ENCODE measurements at places on chromosomes 2 and 18.

DNA sequence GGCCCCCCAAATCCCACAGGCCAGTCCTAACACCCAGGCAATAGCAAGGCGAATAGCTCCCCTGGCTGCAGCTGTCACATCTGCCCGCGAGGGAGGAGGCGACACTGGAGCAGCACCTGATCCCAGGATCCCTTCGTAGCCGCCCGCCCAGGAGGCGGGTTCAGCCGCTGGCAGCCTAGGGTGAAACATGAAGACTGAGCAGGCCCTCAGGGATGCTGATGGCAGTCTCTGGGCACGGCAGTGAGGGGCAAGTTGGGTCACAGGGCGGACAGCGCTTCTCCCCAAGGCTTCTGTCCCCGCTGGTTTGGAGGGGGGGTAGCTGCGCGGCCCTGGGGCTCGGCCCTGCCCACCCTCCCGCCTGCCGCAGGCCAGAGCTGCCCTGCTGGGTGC is 1.9 kb downstream of the DNMT3A start:
- DNase-seq = peak; percentile 39

DNA sequence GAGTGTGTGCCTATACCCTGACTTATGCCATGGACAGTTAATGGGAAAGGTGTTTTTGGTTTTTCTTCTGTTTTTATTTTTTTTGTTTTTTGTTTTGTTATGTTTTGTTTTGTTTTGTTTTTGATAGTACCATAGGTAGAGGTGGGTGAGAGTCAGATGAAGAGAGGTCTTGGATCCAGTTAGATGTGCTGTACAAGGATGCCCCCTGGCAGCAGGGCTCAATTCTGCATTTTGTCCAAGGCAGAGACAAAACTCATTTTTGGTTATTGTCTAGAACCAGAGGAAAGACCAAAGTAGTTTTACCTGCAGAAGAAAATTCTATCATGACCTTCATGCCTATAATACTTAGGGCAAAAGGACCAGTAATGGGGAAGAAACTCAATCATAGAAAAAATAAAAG is 48.5 kb downstream of the SLC5A7 start:
- no peak for DNase-seq

DNA sequence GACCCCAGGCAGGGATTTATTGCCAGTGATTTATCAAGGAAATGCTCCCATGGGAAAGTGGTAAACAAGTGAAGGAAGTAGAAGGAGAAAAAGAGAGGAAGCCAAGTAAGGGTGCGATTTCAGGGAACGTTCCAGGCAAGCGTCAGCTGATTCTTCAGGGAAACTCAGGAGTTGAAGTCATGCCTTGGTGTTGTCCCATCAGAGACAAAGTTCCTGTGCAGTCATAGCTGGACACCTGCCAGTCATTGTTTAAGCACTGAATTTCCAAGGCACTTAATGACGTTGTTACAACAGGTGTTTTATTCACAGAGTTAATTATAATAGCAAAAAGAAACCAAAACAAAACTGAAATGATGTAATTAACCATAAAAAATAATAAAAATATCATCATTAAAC is 381.8 kb upstream of the CRIM1 start:
- no peak for DNase-seq

GRCh38 chr2:105504459-105504858 is 105.6 kb upstream of the FHL2 start:
- no peak for DNase-seq

DNA sequence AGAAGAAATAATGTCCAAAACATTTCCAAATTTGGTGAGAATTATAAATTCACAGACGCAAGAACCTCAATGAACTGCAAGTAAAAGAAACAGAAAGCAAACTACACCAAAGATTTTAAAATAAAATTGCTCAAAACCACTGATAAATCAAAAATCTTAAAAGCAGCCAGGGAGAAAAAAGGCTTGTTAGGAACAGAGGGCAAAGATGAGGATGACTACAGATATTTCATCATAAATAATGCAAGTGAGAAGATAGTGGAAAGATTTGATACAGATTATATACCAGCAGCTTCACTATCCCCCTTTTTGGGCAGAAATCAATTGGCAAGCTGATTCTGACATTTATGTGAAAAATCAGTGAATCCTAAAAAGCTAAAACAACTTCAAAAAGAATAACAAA is 10.3 kb upstream of the ASXL3 start:
- no peak for DNase-seq

DNA sequence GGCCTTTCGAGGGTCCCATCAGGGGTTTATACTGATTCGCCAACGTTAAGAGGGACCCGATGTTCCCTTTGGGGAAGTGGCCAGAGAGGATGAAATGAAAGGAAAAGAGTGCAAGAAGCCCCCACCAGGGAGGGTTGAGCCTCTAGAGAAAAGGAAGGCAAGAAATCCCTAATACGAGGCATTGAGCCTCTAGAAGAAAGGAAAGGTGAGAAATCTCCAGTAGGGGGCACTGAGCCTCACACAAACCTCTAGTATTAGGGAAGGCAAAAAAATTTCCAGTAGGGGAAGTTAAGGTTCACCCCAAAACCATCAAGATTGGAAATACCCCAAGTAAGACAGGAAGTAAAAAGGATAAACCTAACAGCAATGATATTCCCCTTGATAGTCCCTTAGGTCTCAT is 9.8 kb upstream of the SAP130 start:
- no peak for DNase-seq

GRCh38 chr2:100113990-100114433 is 28.4 kb downstream of the AFF3 start:
- no peak for DNase-seq

DNA sequence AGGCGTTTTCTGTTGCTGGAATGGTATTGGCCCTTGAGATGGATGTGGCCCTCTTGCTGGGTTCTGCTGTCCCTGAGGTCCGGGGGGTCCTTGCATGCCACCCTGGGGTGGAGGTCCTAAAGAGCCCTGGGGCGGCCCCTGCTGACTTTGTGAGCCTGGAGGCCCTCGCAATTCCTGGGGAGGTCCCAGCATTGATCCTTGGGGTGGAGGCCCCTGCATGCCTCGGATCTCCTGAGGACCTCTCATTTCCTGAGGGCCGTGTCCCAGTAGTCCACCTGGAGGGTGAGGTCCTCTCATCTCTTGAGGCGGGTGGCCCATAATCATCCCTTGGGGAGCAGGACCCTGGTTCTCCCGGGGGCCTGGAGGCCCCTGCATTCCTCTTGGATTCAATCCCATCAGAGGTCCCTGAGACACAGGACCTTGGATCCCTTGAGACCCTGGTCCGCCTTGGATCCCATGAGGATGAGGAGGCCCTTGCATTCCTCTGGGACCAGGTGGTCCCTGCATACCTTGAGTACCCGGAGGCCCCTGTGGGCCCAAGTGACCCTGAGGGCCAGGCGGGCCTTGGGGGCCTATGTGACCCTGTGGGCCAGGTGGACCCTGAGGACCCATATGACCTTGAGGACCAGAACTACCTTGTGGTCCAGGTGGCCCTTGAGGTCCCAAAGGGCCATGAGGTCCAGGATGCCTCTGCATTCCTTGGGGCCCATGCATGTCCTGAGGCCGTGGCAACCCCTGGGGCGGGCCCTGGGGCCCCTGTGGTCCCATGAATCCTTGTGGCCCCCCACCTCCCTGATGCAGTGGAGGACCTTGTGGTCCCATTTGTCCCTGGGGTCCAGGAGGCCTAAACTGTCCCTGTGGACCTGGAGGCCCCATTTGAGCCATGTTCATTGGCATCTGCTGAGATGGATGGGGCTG is 18.3 kb downstream of the SFT2D3 start:
- no peak for DNase-seq

DNA sequence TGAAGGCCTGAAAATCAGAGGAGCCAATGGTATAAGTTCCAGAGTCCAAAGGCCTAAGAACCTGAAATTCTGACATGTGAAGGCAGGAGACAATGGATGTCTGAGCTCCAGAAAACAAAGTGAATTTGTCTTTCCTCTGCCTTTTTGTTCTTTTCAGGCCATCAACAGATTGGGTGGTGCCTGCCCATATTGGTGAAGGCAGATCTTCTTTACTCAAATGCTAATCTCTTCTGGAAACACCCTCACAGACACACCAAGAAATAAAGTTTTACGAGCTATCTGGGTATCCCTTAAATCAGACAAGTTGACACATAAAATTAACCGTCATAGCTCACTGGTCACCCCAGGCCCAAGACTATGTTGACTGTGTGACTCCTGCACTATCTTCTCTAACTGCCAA is 163.8 kb upstream of the NCKAP5 start:
- no peak for DNase-seq

DNA sequence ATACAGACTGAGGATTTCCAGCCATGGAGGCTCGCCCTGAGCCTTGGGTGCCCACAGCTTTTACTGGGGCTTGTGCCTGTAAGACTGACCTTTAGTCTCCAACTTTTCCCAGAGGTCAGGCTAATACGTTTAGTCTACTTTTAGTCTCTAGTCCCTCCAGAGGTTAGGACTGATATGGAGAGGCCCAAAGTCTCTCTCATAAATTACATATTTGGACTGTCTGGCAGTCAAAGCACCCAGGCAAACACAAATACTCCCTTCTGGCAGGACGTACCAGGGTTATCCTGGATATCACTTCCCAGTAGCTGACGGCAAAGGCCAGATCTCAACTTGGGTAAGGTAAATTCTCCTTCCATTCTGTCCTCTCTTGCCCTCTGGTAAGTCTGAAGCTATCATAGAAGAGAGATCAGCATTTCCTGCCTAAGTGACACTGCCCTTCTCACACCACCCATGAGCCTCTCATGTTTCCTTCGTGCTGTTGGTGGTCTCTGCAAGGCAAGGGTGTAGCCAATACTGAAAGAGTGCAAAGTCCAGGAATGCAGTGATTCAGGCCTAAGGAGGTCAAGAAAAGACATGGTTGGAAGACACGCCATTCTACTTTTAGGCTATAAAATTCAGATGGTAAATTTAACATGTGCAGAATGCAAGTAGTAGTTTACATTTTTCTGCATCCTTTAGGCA is 69.3 kb upstream of the NEDD4L start:
- no peak for DNase-seq

DNA sequence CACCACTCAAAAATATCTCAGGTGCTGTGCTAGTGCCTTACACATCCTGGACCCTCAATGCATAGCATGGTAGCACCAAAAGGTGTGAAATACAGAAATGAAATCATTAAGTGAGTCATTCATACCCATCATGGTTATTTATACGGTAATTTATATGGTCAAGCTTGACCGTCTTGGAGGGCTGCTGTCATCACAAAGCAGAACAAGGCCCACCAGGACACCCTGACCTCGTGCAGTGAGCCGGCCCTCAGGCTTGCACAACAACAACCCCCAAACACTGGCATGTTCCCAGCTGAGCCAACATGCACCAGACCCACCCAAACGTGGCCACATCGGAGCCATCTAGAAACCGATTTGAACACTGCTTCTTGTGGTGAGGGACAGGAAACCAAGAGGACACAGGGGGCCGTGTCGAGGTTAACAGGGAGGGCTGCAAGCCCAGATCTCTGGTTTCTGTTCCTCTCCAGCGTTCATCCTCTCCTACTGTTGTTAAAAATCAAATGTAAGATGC is 378.5 kb upstream of the ID2 start:
- DNase-seq = no peak

- DNase-seq = no peak
Measured at GRCh38 chr2:241722896-241723454, 11.5 kb upstream of the D2HGDH start.

GRCh38 chr2:174870787-174871186 is 106.5 kb upstream of the CHRNA1 start:
- DNase-seq = no peak

- no peak for DNase-seq
Measured at GRCh38 chr18:4854671-4855070, 342.4 kb downstream of the AKAIN1 start.

DNA sequence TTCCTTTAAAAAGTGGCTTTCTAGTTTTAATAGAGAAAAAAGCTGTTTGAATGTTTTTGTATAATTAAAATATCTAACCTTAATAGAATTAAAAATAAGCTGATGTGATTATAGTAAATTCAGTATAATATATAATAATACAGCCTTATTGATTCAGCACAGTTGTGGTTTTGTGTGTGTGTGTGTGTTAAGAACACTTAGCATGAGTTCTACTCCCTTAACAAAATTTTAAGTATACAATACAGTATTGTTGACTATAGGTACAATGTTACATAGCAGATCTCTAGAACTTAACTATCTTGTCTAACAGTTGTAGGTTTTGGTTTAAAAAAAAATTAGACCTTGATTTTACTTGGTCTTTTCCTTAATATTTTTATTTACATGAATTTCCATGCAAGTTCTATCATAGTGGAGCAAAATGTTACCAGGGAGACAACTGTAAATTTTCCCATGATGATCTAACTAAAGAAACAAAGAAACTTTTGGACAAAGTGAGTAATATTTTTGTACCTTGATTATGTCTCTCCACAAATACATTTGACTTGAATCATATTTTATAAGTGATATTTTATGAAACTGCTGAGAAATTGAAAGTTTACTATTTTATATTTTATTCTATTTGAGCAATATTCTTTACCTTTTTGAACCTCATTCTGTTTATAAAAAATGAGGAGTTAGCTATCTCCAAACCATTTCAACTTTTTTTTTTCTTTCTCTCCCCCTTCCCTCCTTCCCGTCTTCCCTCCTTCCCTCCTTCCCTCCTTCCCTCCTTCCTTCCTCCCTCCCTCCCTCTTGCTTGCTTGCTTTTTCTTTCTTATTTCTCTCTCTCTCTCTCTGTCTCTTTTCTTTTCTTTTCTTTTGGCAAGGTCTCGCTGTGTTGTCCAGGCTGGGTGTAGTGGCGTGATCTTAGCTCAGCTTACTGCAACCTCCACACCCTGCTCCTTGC is 46.3 kb downstream of the ZC3H6 start:
- DNase-seq = no peak

DNA sequence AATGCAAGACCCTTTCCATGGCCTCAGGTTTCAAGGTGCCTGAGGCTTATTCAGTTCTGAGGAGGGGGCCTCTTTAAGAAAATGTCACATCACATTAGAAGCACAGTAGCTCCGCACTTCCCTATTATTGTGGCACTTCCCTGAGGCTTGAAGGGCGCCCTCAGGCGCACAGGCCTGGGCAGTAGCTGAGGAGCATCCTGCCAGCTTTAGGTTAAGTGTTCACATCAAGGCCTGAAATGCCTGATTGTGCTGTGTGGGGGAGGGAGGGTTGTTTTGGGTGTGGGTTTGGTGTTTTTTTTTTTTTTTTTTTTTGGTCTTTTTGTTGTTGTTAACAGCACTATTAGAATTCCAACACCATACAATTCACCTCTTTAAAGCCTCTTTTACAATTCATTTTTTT is 107.9 kb downstream of the CABLES1 start:
- no peak for DNase-seq

DNA sequence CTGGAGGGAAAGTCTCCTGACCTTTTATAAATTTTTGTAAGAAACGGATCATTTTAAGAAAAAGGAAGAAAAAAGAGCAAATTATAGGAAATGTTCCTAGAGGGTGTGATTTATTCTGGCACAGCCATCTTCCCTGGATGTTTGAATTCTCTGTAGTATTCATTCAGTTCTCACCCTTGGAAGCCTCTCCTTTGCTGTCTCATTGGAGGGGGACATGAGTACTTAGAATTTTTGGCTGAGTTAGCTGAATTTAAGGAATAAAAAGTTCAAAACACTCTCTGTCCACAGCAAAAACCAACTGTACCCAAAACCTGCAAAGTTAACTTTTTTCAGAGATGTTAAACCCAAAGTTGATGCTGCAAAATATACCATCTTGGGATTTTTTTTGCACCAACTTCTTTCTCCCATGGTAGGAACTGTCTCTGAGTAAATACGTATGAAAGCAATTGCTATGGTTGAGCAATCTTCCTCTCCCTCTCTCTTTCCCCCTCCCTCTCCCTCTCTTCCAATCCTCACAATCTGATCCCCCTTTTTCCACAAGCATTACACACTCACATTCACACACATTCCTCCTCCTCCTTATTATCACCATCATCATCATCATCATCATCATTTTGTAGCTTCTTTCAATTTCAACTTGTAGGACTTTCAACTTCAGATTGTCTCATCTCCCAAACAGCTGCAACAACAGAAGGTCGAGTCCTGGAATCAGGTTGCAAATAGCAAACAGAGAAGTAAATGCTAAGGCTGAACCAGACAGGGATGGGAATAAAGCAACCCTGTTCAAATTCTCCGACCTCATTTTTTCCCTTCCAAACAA is 183.7 kb downstream of the GFPT1 start:
- no peak for DNase-seq

Measured in anterior cingulate cortex (tissue), 58 donors.